ENCODE measurements at places on chromosomes 6 and 20. TPM values are rescaled to one million over a fixed set of nuclear protein-coding genes. Genes with fewer than 3 reads are reported as not detected.

Gene PI16
- not detected for total RNA-seq

Gene SPTLC3
- 95.6 TPM for total RNA-seq

Gene CNBD2
- 13.8 TPM for total RNA-seq

Gene B3GALT4
- 0.27 TPM for total RNA-seq

Gene ASIP
- not detected for total RNA-seq

Gene SCRT2
- not detected for total RNA-seq

Gene SH3BGRL2
- total RNA-seq, result 28.8 TPM

Gene UBE2C
- total RNA-seq, result 139 TPM

Gene HCK
- not detected for total RNA-seq

Gene MATN4
- total RNA-seq, result not detected

Gene NKX2-4
- total RNA-seq, result not detected

Gene CENPQ
- 29.4 TPM for total RNA-seq

Gene MTG2
- total RNA-seq, result 31.3 TPM

Gene OPRM1
- total RNA-seq, result not detected

Gene ADGRF4
- total RNA-seq, result not detected

Gene BTN3A1
- 8.1 TPM for total RNA-seq

Gene KCNK16
- total RNA-seq, result not detected

Gene RFX6
- total RNA-seq, result not detected

Gene BPIFA1
- total RNA-seq, result not detected
